Left renal cortex interstitium (tissue), 4 donors: ENCODE measurements at places on chromosomes 5 and 9.

GRCh38 chr5:106587-106986, 14.6 kb downstream of the PLEKHG4B start:
- no peak for DNase-seq

DNA sequence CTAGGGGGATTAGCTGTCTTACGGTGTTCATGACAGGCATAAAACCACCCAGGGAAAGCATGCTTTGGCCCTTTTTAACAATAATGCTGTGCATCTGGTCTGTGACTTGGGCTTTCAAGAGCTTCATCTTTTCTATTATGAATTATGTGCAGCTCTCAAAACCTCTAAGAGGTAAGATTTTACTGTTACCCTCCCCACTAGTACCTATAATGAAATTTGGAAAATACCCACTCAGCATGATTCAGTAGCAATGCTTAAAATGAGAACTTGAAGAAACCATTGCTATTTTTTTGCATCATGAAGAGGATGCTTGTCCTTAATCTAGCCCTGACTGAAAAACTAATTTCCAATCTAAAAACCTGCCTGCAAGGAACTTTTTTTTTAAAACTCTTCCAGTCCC, 5.8 kb upstream of the LHFPL2 start:
- DNase-seq = no peak

DNA sequence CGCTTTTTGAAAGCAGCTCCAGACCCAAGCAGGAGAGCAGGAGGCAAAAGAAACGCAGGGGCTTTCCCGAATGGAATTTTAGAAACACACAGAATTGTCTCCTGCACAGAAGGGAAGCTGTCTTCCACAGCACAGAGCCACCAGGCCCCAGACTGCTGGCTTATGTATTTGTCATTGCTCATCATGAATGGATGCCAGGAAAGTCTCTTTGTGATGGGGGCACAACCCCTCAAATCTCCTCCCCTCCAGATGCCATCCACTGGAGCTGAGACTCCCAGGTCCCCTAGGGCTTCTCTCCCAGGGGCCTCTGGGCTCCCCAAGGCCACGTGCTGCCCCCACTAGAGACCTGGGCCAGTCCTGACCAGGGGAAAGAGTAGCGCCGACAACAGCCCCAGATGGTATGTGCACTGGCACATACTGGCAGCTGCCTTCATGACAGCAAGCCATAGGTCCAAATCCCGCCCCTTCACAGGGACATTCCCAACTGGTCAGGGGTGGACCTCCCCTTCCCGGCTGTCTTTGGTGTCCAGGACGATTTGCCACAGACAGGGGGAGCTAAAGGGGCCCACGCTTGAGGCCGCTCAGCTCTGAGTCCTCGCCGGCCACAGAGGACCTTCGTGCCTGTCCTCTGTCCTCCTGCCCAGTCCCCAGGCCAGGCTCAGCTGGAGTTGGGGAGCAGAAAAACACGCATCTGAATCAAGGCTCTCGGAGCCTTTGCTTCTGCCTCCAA, 127.8 kb downstream of the KCNIP1 start:
- DNase-seq = no peak

DNA sequence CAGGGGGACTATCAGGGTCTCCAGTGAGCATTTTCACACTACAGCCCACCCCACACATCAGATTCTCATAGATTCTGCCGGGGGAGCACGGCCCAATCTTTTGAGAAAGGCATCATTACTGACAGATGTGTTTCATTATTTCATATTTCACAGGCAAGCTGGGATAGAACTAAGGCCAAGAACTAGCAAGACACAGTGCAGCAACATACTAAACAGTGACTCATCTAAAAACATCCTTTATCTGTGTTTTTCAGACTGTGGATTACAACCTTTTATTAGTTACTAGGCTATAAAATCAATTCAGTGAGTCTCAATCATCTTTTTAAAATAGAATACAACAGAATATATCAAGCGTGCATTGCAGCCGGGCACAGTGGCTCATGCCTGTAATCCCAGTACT, 59.8 kb downstream of the CPLANE1 start:
- no peak for DNase-seq

GRCh38 chr5:127810017-127810416, 106.8 kb downstream of the CCDC192 start:
- DNase-seq = no peak

DNA sequence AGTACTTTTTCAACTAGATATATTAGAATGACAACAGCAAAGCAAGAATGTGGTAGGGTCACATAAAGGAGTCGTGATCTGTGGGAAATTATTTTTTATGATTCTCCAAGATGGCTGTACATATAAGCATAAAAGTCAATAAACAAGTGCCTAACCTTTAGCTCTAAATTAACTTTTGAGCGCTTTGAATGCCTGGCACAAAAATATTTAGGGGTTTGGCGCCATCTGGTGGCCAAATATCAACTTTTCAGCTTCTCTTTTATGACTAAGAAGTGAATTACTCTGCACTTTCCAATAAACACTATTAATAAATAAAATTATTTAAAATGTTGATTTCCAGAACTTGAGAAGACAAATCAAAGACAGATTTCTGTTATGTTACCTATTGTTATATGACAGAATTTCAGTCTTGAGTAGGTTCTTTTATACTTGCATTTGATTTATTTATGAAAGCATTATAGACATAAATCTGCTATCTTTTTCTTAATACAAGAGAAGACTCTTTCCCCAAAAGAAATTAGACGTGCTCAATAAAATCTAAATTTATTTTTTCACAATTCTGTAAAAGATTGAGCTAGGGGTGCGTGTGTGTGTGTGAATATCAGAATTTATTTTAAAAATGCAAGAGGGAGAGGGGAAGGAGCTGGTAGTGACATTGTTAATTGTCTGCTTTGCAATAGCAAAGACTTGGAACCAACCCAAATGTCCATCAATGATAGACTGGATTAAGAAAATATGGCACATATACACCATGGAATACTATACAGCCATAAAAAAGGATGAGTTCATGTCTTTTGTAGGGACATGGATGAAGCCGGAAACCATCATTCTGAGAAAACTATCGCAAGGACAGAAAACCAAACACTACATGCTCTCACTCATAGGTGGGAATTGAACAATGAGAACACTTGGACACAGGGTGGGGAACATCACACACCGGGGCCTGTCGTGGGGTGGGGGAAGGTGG, 36.7 kb upstream of the ARRDC3 start:
- DNase-seq = no peak

GRCh38 chr9:1140057-1140456, 89.9 kb downstream of the DMRT2 start:
- DNase-seq = no peak

DNA sequence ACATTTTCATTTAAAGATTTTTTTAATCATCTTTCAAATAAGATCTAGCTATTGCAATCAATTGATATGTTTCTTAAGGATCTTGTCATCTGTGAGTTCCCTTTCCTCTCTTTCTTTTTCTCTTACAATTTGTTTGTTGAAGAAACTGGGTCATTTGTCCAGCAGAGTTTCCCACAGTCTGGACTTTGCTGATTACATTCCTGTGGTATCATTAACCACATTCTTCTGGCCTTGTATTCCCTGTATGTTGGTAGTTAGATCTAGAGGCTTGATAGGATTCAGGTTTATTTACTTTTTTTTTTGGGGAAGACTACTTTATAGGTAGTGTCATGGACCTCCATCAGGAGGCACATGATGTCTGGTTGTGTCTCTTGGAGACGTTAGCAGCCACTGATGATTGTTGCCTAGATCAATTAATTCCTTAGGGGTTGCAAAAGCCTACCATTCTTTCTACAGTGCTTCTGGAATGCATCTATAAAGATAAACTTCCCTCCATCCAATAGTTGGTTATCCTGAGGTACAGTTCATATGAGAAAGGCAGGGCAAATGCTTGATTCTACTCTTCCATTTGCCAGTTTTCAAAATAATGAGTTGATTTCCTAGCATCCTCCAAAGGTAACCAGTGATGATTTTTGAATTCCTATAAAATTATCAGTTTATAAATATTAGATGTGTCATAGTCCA, 14.3 kb downstream of the PDE8B start:
- DNase-seq = no peak
